Activated CD4-positive, CD25-positive, alpha-beta regulatory T cell treated with anti-CD3 and anti-CD28 coated beads, Interleukin-2, amount 50 U/mL, for 16 hours (primary cell): ENCODE measurements at places on chromosomes 5 and 9.

GRCh38 chr5:160291467-160291866 is 20.9 kb downstream of the CCNJL start:
- DNase-seq = no peak

DNA sequence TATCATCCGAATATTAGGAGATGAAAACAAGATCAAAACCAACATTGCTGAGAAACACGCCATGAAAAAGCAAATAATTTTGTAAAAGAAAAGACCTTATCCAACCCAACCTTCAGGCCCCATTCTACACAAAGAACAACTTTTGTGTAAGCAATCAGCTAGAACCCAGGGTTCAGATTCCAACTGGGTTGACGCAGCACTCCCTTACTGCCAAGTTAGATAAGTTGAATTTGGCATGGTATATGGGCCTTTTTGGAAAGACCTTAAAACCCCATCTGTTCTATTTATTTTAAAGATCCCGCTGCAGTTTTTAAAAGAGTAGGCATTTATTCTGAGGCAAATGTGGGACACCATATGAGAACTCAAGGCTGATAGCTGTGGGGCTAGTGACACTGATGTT is 2033.8 kb upstream of the WWC1 start:
- no peak for DNase-seq

DNA sequence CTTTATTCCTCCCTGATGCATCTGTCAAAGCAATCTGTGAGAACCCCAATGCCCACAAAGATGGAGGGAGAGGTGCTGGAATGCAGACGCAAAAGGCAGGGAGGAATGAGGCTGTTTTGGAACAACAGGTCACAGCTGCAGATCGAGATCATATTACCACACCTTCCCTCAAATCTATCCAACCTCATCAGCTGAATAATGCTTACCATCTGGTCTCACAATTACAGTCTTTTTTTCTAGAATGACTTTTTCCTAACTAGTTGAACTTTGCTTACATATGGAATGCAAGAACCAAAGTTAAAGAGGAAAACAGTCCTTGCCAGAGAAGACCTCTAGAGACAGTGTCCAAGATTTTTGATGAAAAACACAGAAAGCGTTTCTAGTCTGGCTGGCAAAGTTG is 158.1 kb downstream of the LPAR1 start:
- no peak for DNase-seq

- DNase-seq = no peak
Observed at GRCh38 chr5:164353155-164353554, 847.7 kb downstream of the MAT2B start.
